ENCODE measurements at places on chromosomes 16 and 17.

DNA sequence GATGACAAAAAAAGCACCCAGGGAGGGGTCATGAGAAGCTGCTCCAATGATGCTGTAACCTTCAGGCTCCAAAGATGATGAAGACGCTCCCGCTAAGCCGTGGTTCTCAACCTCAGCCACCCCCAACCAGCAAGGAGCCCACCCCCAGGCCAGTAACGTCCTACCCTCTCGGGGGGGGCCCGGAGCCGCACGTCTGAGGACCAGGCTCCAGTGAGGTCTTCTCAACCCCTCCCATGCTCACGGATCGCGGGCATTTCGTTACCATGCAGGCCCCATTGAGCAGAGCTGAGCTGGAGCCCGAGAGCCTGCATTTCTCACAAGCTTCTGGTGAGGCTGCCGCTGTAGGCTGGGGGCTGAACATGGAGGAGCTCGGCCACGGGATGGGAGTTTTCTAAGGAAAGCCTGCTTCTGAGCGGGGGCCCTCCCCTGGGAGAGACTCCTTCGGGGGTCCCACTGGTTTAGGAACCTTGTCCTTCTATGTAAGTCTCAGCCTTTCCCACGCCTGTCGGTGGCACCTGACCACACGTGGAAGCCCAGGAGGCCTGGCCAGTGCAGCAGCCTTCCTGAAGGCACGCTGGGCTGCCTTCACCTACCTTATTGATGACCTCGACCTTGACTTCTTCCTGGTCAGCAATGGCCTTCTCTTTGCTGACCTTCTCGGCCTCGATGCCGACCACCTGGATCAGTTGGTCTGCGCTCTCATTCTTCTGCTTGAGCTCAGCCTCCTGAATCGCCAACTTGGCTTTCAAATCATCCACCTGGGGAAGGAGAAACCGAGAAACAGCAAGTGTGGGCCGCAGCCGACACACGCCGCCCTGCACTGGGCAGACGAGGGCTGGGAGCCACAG lies 82.7 kb downstream of the PGS1 start:
- no peak for DNase-seq

GRCh38 chr16:79050063-79050462 lies 550.5 kb downstream of the MAF start:
- DNase-seq, result no peak

- DNase-seq, result no peak
These were observed 44.5 kb downstream of the VMP1 start for GRCh38 chr17:59751955-59752413.

DNA sequence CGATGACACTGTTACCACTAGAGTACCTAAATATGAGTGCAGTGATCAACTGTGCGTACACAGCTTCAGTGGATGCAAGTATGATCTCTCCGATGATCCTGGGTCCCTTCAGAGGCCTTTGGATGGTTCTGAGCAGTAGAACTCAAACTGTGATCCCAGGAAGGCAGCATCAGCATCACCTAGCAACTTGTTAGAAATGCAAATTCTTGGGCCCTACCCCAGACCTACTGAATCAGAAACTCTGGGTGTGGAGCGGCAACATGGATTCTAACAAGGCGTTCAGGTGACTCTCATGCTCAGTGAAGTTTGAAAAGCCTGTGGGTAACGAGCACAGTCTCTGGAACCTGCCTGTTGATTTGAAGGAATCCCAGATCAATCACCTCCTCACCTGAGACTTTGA lies 25.4 kb downstream of the TOX3 start:
- DNase-seq, result no peak

DNA sequence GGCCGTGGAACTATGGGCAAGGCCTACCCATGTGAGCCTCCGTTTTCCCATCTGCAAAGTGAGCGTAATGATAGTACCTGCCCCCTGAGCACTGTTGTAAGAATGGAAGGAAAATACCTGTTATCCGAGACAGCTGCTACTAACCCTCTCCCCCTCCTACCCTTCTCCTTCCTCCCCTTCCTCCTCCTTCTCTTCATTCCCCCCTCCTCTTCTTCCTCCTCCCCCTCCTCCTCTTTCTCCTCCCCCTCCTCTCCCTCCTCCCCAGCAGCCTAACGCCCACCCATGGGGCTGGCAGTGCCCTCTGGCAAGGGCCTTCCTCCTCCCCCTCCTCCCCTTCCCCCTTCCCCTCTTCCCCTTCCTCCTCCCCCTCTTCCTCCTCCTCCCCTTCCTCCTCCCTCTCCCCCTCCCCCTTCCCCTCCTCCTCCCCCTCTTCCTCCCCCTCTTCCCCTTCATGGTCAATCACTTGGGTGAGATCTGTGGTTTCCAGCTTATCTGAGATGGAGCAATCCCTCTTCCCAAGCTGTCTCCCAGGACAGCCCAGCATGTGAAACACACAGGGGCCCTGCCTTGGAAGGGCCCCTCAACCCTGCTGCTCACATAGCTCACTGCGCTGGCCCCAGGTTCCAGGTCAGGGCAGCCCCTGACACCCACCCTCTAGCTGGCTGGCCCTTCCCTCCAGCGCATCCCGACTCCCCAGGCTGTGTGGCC lies 6.4 kb downstream of the ZFPM1 start:
- DNase-seq, result no peak

GRCh38 chr17:21204935-21205334 lies 9.0 kb downstream of the TMEM11 start:
- no peak for DNase-seq

- no peak for DNase-seq
These were observed 16.8 kb downstream of the CYB5D2 start for GRCh38 chr17:4159761-4160160.
